ENCODE measurements at places on chromosomes 12 and 14. TPM values are rescaled to one million over a fixed set of nuclear protein-coding genes. Genes with fewer than 3 reads are reported as not detected.

Gene KRT83
- not detected for total RNA-seq

DNA sequence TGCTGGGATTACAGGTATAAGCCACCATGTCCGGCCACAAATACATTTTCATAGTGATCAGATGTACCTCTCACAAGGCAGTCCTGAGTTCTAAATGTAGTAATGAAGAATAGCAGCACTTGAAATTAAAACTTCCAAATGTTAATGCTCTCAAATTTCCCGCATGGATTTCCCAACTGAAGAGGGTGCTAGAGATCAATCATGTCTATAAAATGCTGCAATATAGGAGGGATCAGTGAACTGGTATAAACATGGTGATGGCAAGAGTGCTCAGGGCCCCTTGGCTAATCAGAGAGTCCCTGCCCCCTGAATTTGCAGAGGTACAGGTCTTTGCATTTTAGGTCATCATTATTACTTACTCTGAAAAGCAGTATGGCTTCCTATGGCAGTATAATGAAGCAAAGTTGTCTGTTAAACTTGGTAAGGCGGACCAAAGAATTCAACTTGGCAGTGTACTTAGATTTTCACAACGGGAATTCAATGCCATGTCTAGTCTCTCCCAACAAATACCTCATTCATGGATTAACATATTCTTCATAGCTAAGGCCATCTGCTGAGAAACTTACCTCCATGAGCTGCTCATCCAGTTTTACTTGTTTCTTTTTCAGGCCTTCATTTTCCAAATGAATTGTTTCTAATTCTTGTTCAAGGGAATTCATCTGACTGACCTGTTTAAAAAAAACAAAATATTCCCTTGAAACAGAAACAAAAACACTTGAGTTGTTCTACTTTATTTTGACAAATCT lies 67.0 kb upstream of the SAV1 start:
- DNase-seq = no peak

Gene LRTM2
- not detected for total RNA-seq

Gene TRHDE
- not detected for total RNA-seq

Gene GPR162
- 4.6 TPM for total RNA-seq

DNA sequence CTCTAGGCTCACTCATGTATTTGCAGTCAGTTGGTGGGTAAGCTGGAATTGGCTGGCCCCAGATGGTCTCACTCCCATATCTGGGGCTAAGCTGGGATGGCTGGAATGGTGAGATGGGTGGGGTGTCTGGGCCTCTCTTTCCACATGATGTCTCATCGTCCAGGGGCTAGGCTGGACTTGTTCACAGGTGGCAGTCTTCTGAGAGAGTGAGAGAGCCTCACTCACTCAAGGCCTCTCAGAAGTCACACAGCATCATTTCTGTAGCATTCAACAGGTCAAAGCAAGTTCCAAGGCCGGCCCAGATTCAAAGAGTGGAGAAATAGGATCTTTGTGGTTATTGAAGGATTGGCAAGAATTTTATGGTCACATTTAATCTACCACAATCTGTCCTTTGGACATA lies 102.7 kb downstream of the UNC79 start:
- no peak for DNase-seq

Gene SSPN
- 79.5 TPM for total RNA-seq

GRCh38 chr14:93821051-93821450 lies 32.8 kb upstream of the PRIMA1 start:
- no peak for DNase-seq

DNA sequence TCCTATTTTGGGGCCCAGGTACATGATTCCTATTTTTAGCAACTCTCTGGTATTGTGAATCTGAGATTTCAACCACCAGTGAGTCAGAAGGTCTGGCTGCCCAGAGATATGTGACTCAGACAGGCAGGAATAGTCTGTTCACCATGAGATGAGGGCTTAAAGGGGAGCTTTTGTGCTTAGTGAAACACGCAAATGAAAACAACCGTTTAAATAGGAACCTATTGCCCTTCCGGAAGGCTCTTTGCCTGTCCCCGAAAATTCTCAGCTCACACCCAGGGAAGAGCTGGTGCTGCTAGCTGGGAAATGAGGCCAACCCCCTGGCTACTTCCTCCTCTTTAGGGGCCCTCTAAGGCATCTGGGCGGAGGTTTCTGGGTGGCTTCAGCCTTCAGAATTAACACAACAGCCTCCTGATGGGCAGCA lies 283.6 kb downstream of the CACNA1C start:
- DNase-seq = peak; percentile 96

Gene SYCP3
- total RNA-seq = 0.21 TPM

- no peak for DNase-seq
These were observed 77.0 kb upstream of the PSMC1 start for GRCh38 chr14:90179357-90179756.

GRCh38 chr12:121934309-121934664 lies 15.9 kb downstream of the CFAP251 start:
- no peak for DNase-seq

- DNase-seq = no peak
These were observed 1109.7 kb upstream of the FLRT2 start for GRCh38 chr14:84420221-84420620.

- no peak for DNase-seq
These were observed 13.4 kb downstream of the VDR start for GRCh38 chr12:47891356-47891755.

GRCh38 chr14:104086210-104086660 lies 735 bp downstream of the ASPG start:
- no peak for DNase-seq

- no peak for DNase-seq
These were observed 10.0 kb upstream of the IL22 start for GRCh38 chr12:68263366-68263765.

DNA sequence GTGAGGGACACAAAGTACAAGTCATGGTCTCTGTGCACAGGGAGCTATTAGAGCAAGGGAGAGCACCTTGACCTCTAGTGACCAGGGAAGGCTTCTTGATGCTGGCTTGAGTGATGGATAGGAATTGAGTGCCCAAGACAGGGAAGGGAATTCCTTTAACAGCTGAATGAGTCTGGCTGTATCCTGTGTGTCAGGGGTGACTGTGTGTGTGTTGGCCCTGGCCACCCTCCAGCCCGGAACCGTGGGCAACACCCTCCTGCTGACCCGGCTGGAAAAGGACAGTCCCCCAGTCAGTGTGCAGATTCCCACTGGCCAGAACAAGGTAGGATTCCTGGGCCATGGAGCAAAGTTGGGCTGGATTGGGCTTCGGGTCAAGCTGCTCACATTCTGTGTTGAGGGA lies 5.5 kb upstream of the PFDN5 start:
- peak; percentile 51 for DNase-seq

DNA sequence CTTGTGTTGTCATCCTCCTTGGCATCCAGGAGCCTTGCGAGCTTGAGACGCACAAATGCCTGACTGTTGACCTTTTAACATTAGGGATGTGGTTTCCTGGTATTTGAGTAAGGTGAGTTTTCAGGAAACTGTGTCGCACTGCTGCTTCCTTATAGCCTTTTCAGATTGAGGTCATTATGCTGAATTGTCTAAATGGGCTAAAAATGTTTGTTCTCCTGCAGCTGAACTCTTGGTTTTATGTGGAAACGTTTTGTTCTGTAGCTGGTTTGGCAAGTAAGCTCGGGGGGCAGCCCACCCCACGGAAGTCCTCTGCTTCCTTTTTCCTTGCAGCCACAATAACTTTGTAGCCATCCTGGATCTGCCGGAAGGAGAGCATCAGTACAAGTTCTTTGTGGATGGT lies 5.7 kb downstream of the PRKAB1 start:
- DNase-seq = no peak

GRCh38 chr14:59256331-59256730 lies 67.9 kb downstream of the DAAM1 start:
- DNase-seq = no peak

Gene TTC5
- total RNA-seq = 9.6 TPM

All from myocyte (in vitro differentiated cells).